ENCODE measurements at places on chromosomes 3 and 15.

DNA sequence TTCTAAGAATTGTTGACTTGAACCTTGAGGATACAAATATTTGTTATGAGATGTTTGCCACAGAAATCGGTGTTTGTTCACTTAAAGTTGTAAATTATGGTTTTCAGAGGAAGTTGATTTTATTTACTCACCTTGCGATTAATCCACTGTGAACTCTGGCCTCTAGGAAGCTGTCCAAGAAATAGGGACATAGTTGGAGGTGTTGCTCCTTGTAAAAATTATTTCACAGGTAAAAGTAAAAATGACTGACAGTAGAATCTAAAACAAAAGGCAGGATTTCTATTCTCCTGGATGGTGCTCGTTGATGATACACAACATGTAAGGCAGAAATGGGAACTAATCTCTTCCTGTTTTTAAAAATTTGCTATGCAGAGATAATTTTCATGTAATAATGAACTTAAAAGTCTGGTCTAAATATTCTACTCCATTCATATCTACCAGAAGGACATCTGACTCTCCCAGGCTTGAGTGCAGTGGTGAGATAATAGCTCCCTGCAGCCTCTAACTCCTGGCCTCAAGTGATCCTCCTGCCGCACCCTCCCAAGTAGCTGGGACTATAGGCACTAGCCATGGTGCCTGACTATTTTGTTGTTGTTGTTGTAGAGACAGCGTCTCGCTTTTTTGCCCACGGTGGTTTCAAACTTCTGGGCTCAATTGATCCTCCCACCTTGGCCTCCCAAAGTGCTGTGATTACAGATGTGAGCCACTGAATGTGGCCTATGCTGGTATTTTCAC is 17.1 kb upstream of the LZTFL1 start:
- DNase-seq, result no peak

DNA sequence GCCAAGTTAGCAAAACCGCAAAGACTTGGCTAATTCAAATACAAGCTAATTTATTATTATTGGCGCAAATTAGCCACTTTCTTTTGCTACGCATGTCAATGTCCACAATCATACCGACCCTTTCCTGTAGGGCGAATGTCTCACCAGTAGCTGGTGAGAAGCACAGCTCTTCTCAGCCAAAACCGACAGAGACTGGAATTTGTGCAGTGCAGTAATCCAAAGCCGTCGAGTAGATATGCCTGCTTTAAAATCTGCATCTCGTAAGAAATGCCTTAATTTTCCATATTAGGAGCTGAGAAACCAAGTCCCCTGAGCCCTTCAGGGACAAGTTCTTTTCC is 614 bp upstream of the MINDY2 start:
- DNase-seq, result no peak

DNA sequence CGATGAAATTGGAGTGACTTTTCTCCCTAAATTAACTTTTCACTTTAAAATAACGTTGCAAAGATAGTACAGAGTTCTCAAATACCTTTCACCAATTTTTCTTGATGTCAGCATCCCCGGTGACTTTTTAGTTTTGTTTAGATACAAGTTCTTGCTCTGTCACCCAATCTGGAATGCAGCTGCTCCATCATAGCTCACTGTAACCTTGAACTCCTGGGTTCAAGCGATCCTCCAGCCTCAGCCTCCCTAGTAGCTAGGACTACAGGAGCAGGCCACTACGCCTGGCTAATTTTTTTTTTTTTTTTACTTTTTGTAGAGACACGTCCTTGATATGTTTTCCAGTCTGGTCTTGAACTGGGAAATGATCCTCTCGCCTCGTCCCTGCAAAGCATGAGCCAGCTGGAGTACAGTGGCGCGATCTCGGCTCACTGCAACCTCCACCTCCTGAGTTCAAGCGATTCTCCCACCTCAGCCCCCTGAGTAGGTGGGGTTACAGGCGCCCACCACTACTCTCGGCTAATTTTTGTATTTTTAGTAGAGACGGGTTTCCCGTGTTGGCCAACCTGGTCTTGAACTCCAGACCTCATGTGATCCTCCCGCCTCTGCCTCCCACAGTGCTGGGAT is 747 bp downstream of the NSUN3 start:
- DNase-seq, result no peak

GRCh38 chr3:79930196-79930595 is 162.4 kb upstream of the ROBO1 start:
- DNase-seq, result no peak

GRCh38 chr3:100003609-100004503 is 110.4 kb downstream of the FILIP1L start:
- no peak for DNase-seq

GRCh38 chr3:51830345-51830744 is 31.1 kb upstream of the IQCF2 start:
- DNase-seq, result no peak

GRCh38 chr3:71097557-71097956 is 486.0 kb downstream of the FOXP1 start:
- DNase-seq, result no peak

DNA sequence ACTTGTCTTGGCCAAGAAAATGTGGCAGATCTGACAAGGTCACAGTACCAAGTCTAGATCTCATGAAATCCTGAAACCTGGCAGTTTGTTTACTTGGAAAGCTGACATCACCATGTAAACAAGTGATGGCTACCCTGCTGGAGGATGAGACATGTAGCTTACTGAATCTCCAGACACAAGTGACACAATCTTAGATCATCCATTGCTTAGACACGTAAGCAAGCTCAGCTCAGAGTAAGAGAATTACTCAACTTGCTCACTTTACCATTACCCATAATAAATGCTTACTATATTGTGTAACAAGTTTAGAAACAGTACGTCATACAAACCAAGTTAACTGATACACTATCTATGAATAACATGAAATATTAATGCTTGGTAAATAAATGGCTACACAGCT is 263.8 kb downstream of the TBC1D5 start:
- no peak for DNase-seq

- no peak for DNase-seq
These were observed 286.3 kb downstream of the FAM43A start for GRCh38 chr3:194971965-194972364.

- DNase-seq, result no peak
These were observed 3.8 kb downstream of the DNAJB8 start for GRCh38 chr3:128462931-128463330.

DNA sequence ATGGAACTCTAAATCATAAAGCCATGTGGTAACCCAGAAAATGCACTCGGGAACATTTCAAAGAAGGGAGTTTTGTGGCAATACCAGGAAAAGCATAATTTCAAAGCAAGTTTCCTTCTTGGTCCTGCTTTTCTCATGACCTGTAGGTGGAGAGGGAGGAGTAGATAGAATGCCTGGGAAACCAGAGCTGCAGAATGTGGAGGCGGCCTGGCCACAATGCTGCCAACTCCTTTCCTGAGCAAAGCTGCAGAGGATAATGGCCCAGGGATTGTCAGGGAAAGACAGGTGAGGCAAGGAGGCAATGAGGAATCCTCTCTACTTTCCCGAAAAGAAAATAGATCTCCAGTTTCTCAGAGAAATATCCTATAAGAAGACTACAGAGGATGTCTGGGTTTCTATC is 330.3 kb downstream of the FGF12 start:
- no peak for DNase-seq

DNA sequence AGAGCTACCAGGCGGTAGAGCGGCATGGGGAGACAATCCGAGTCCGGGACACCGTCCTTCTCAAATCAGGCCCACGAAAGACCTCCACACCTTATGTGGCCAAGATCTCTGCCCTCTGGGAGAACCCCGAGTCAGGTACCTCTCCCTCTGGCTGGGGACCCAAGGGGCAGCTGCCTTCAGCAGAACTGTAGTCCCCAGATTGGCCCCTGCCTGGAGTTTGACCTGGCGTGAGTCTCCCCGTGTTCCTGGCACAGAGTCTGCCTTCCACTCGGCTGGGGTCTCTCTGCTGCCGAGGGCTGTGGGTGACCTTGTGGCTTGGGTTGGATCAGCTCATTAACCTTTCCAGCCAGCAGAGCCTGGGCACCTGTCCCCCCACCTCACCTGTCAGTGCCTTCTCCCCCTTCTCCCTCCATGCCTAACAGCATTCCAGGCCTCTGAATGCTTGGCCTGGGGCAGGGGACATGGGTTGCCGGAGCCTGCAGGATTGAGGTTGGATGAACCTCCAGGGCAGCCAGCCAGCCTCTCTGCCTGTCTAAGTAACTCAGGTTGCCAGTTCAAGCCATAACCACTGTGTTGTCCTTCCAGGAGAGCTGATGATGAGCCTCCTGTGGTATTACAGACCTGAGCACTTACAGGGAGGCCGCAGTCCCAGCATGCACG is 6.8 kb upstream of the CHST14 start:
- no peak for DNase-seq

DNA sequence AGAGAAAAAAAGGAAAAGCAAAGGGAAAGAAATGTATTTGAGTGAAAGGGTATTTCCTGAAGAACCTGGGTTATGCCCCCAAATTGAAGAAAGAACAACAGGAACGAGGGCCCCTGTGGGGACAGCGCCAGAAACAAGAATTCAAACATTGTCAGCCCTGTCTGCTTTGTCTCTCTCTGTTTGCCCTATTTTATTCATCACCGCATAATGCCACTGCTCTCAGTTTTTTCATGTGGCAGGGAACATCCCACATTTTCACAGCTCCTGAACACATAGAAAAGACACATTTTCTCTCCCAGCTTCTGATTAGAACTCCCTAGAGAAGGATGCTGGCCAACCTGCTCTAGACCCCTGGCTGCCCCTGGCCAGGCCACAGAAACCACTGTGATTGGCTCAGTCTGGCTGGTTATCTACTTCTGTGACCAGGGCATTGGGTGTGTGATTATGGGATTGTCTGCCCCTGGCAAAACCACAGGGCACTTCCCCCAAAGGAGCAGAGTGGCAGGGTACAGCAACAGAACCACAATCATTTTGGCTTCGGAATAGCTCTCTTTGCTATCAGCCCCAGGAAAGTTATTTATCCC is 31.3 kb upstream of the CCDC54 start:
- DNase-seq, result no peak

DNA sequence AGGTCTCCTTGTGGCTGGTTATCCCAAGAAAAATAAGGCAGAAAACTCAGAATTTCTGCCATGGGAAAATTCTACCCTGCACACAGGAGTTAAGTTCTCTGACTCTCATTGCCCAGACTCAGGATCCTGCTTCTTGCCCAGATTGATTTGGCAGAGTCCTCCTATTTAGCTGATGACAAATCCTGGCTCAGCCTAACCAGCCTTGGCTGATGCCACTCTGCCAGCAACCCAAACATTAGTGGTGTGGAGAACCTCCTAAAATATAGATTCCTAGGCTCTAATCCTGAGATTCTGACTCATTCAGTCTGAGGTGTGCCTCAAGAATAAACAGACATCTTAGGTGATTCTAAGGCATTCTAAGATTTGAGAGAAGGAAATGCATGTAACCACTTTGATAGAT is 60.5 kb upstream of the ACTC1 start:
- DNase-seq, result no peak

DNA sequence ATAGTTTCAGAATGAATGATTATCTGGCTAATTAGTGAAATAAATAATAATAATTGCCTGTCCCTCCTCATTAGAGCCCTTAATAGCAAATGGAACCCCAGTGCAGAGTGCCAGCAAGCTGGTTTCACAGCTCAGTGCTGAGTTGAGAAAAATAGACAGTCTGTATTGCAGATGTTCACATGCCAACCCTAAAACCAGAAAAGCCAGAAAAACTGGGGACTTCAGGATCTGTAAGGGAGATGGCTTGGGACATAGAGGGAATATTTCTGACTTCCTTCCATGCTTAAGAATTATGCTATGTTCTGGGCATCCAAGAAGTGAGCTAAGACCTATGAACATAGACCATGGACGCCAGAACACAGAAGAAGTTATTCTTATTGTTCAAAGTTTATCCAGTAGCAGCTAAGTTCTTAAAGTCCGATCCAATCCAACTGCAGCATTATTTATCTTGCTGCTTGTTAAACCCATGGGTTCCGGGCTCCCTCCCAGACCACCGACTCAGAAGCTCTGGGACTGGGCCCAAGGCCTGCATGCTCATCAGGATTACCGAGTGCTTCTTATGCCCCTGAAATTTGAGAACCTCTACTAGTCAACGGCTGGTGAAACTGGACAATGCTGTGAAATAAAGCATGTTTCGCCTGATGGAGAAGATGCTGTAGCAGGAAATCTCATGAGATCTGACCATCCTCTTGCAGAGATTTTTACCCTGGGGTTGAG is 158.3 kb downstream of the FOXB1 start:
- no peak for DNase-seq

DNA sequence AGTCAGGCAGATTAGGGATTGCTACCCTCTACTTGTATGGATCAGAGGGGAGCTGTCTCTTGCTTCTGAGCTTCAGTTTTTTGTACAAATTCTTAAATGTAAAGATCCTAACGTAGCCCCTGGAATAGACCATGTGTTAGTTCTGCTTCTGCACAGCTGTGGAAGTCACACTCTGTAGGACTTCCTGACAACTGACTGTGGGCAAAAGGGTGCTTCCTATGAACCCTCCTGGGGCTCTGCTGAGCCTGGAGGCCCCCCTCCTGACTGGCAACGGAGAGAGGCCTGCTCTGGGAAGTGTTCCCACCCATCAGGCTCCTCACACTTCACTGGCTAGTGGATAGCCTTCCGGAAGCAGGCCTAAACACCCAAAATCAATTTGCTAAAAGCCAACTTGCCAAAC is 131.0 kb downstream of the RPLP1 start:
- DNase-seq, result no peak

- no peak for DNase-seq
These were observed 352.6 kb upstream of the CCDC54 start for GRCh38 chr3:107024551-107025026.

DNA sequence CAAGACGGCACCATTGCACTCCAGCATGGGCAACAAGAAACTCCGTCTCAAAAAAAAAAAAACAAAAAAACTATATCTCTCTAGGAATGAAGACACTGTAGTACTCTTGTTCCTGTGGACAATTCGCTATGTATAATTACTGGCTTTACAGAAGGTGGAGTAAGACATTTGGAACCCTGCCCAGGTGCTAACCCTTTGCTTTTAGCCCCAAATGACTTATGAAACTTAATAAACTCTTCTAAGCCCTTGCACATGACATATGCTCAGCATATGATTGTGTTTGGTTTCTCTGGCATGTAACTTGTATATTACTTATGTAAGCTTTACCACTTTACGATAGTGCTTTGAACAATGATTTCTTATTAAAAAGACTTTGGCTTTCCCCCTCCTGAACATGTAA is 27.3 kb upstream of the PRTG start:
- DNase-seq, result no peak

- no peak for DNase-seq
These were observed 131.3 kb upstream of the SNRPN start for GRCh38 chr15:24823473-24823872.

DNA sequence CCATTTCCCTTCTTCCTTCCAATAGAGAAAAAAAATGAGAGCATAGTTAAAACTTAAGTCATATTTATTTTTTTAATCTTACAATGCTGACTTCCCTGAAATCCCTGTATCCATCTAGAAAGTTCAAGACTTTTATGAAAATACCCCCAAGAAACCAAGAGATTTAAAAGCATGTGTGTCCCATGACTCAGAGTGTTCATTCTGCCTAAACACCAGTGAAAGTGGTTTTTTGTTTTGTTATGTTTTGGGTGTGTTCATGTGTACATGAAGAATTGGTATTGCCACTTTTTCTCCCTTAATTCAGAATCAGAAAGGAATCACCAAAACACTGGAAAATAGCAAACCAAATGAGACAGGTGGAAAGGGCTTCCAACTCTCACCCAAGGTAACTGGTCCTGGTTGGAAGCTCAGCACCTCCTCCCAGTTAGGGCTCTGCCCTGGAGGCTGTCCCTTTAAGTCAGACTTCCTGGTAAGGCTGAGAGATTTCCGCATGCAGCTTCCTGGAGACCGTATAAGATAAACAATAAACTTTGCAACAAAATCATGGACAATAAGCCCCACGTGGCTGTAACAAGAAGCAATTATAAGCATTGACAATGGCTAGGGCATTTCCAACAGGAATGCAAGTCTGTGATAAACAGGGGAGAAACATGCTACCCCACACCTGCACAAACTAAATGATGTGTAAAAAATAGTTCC is 121.9 kb upstream of the ARHGEF3 start:
- DNase-seq, result no peak

Data from activated T-cell treated with anti-CD3 and anti-CD28 coated beads, Interleukin-2, amount 50 U/mL, for 48 hours (primary cell).